MCF 10A (cell line): ENCODE measurements at places on chromosomes 7 and 10. TPM values are rescaled to one million over a fixed set of nuclear protein-coding genes. Genes with fewer than 3 reads are reported as not detected.

GRCh38 chr7:132276976-132277725 is 299.1 kb downstream of the PLXNA4 start:
- H3K4me1 ChIP-seq, result no peaks in the 10 kb centered on the region
- H3K36me3 ChIP-seq, result peaks cover 7% of the 10 kb centered on the region
- no peak overlapping the region for H3K27ac ChIP-seq
- no peak overlapping the region for H3K4me3 ChIP-seq
- H3K27me3 ChIP-seq, result no peaks in the 10 kb centered on the region

Gene TMEM196
- total RNA-seq, result not detected in 2 replicates

DNA sequence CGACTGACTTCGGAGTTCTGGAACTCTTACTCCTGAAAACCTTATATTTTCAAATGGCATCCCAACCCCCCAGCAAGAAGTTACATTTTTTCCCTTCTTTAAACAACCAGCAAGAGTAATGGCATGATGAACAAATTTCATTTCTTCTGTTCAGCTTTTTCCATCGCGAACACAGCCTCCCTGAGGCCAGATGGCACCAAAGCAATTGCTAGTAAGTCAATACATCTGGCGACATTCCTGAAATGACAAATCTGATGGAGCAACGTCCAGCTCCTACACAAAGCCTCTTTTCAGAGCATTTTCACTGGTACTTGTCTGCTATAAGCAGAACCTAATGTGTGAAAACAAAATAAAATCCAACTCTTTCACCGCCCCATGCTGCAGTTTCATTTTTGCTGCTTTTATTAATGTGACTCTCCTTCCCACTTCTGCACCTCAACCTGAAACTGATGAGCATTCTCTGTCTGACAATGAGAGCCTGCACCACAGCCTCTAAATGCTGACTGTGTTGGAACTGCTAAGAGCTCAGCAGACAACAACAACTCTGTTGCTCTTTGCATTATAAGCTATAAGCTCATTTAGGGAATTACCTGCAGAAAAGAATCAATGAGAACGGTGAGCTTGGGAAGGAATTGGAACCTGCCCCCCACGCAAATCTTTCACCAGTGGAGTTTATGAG is 229.8 kb downstream of the FGFR2 start:
- H3K27ac ChIP-seq, result no peak overlapping the region
- H3K4me3 ChIP-seq, result no peak overlapping the region
- H3K27me3 ChIP-seq, result no peaks in the 10 kb centered on the region
- DNase-seq, result peak; percentile 0
- no peaks in the 10 kb centered on the region for H3K36me3 ChIP-seq

DNA sequence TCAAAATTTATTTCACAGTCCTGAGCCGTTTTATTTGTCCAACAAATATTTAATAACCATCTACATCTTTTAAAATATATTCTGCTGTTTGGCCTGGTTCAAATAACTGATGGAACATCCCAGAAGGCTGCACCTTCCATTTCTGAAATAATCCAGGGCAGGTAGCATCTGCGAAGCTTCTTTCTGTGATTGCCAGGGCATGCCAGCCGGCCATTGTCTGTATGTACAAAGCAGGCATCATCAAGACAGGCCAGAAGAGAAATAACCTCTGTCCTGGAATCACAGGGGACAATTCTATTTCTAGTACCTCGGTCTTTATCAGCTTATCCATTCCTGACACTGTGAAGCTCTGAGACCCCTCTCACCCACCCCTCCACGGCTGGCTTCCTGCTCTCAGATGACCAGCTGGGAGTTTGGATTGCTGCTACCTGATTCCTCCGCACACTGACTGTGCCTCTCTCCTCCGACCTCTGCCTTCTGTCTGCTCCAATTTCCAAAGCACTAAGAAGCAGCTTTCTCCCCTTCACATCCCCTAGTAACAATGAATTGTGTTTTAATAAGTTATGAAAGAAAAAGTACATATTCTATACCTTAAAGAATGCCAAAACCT is 8.0 kb downstream of the DGKI start:
- no peaks in the 10 kb centered on the region for H3K4me1 ChIP-seq
- H3K27me3 ChIP-seq, result no peaks in the 10 kb centered on the region
- no peak for DNase-seq
- H3K4me3 ChIP-seq, result no peak overlapping the region
- no peak overlapping the region for H3K27ac ChIP-seq

Gene GRID2IP
- total RNA-seq, result not detected in 2 replicates
